ENCODE measurements at places on chromosomes 12 and 14.

- DNase-seq, result peak; percentile 43
These were observed 697 bp upstream of the DNAJC14 start for GRCh38 chr12:55829967-55830600.

- DNase-seq, result no peak
These were observed 918.0 kb downstream of the AACS start for GRCh38 chr12:125983094-125983783.

DNA sequence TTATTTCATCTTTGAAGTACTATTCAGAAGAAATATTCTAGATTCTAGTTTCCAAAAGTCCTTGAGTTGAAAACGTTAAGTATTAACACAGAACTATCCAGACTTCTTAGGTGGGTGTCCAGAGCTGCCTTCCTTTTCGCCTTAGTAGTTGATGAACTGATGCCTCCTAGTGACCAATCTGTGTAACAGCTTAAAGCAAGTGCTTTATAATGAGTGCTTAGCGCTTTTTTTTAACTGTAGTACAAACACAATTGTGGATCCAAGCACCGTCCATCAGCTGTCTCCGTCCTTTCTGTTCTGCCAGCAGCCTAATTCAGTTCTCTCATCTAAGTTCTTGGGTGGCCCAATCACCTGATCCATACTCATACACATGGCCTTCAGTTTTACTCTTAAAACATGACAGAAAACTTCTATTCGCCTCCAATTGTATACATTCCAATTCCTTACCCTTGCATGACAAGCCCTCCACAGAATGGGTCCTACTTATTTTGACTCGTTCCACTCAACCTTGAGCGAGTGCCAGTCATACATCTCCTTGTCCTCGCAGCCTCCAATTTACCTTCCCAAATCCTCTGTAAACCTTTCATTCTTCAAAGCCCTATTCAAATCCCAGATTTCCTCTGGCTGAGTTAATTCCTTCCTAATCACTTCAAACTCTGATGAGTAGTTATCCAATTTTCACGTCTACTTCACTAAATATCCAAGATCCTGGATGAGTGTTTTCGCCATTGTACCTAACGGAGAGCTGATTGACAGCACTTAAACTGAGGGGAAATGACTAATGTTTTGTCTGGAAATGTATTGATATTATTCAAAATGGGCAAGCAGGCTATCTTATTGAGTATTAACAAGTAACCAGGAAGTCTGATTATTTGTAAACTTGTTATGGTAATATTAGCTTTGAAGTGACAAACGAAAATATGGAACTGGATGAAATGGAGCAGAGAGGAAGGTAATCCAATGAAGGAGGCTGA, 5.8 kb upstream of the PHLDA1 start:
- DNase-seq, result peak; percentile 37

GRCh38 chr12:125467363-125467762, 402.1 kb downstream of the AACS start:
- DNase-seq, result no peak

GRCh38 chr14:98203421-98203820, 1068.6 kb downstream of the BCL11B start:
- no peak for DNase-seq

GRCh38 chr14:74938531-74939495, 15.8 kb upstream of the RPS6KL1 start:
- DNase-seq, result no peak

DNA sequence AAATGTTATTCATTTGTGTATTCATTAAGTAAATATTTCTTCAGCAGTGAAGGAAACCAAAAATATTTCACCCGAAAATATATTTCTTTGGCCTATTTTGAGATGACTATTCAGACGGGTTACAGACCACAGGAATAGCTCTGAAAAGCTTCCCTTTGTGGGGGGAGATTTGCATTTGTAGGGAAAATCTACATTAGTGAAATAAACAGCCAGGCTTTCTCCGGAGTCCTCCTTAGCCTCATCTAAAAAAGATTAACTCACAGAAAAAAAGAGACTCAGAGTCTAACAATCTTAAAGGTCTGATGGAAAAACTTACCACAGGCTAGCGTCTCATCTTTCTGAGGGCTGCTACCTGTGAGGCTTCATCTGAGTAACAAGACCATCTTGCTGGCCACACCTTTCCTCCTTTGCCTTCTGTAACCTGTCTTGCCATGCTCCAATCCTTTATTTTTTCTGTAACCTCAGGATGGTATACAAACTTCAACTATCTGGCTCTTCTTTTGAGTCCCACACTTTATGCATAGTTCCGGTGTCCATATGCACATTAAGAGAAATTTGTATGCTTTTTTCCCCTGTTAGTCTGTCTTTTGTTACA, 100.7 kb downstream of the CNTN1 start:
- DNase-seq, result no peak

- no peak for DNase-seq
These were observed 11.1 kb upstream of the SIVA1 start for GRCh38 chr14:104741803-104742251.

DNA sequence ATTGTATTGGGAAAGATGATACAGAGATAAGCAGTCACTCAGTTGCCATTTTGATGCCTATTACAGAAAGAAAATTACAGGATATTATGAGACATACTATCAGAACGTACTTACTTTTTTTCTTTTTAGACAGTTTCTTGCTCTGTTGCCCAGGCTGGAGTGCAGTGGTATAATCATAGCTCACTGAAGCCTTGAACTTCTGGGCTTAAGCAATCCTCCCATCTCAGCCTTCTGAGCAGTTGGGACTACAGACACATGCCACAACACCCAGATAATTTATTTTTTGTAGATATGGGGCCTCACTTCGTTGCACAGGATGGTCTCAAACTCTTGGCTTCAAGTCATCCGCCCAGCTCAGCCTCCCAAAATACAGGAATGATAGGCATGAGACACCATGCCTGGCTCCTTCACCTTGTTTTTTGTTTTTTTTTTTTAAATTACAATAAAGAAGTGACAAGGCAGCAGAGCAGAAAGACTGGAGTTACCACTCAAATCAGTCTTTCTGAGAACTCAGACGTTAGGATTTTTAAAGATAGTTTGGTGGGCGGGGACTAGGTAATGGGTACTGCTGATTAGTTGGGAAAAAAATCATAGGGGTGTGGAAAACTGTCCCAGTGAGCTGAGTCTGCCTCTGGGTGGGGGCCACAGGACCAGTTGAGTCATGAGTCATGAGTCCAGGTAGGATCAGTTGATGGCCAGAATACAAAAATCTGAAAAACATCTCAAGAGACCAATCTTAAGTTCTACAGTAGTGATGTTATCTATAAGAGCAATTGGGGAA, 11.5 kb upstream of the CPM start:
- no peak for DNase-seq

- no peak for DNase-seq
These were observed 33.5 kb upstream of the CCDC63 start for GRCh38 chr12:110813285-110813684.

- DNase-seq, result no peak
These were observed 16.1 kb upstream of the TSPAN9 start for GRCh38 chr12:3061059-3061458.

GRCh38 chr14:24996930-24997725, 52.8 kb downstream of the STXBP6 start:
- DNase-seq, result no peak

DNA sequence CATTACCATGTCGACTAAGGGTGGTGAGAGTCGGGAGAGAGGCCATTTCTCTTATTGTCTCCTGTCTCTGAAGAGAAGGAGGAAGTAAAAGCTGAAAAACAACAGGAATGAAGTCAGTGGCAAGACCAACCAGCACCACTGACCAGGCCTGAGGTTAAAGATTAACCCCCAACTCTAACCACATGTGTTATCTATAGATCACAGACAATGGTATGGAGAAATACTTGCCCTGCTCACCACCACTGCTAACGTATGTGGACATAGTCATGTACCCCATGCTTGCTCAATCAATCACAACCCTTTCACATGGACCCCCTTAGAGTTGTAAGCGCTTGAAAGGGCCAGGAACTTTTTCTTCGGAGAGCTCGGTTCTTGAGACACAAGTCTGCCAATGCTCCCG, 690.9 kb upstream of the LMO3 start:
- DNase-seq, result no peak

- DNase-seq, result no peak
These were observed 3.3 kb upstream of the ADAM20 start for GRCh38 chr14:70538087-70538486.

GRCh38 chr12:27498149-27498548, 25.9 kb upstream of the PPFIBP1 start:
- no peak for DNase-seq

DNA sequence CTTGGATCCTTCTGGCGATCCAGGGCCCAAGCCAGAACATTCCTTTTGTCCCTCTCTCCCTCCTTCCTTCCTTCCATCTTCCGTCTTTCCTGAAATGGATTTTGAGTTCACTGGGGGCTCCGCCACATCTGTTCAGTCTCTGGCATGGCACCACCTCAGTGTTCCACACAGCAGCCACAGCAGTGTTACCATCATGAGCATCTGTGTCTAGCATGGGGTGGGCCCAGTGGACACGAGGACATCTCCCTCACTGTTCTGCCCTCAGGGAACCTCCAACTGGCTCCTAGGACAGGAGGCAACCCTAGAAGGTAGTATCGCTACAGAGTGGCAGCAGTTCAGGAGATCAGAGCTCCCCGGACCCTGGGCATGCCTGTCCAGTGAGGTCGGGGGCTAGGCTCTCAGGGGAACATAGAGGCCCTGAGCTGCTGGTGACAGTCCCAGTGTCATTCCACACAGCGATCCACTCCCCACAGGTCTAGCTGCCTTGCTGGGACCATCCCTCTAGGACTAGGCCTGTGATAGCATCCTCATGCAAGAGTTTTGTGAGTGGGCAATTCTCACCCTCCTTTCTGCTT, 59.0 kb downstream of the GALNT16 start:
- no peak for DNase-seq

GRCh38 chr14:71705460-71705859, 226.8 kb upstream of the RGS6 start:
- DNase-seq, result no peak

DNA sequence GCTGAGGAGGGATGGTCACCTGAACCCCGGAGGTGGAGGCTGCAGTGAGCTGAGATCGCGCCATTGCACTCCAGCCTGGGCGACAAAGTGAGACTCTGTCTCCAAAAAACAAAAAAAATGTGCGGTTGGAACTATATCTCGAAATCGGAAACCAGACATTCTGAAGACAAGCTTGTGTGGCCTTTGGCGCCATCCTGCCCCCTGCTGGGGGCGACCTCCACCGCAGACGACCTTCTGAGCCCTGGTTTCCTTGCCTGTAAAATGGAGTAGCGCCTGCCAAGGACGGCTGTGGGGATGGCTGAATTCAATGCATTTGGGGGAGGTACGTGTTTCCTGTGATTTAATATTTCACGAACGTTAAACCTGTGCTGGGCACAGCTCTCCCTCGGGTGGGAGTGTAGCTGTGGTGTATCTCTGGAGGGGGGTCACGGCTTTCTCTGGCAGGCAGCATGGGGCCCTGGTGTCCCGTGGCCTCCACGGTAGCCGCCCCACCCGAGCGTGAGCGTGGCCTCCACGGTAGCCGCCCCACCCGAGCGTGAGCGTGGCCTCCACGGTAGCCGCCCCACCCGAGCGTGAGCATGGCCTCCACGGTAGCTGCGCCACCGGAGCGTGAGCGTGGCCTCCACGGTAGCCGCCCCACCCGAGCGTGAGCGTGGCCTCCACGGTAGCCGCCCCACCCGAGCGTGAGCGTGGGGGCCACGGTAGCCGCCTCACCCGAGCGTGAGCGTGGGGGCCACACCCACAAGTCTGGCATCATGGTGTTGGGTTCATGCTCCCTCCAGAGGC, 55.3 kb downstream of the LRCOL1 start:
- DNase-seq, result no peak

DNA sequence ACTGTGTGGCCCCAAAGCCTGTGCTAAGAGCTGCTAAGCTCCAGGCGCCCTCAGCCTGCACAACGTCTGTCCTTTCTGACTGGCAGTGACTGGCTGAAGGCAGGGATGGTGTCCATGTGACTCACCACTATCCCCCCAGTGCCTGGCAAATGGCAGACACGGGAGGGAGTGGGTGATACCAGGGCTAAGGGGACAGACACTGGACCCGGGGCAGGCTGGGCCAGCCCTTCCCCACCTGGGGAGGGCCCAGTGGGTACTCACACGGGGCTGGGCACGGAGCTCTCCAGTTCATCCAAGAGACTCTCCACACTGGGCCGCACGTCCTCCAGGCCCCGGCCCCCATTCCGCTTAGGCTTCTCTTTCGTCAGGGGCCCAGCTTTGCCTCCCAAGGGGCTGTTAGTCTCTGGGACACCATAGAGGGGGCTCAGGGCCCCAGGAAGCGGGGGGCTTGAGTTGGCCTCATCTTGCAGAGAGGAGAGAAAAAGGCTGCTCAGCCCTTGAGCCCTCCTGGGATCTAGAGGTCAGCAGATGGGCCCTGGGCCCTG, 21.4 kb upstream of the RPLP0 start:
- DNase-seq, result no peak

DNA sequence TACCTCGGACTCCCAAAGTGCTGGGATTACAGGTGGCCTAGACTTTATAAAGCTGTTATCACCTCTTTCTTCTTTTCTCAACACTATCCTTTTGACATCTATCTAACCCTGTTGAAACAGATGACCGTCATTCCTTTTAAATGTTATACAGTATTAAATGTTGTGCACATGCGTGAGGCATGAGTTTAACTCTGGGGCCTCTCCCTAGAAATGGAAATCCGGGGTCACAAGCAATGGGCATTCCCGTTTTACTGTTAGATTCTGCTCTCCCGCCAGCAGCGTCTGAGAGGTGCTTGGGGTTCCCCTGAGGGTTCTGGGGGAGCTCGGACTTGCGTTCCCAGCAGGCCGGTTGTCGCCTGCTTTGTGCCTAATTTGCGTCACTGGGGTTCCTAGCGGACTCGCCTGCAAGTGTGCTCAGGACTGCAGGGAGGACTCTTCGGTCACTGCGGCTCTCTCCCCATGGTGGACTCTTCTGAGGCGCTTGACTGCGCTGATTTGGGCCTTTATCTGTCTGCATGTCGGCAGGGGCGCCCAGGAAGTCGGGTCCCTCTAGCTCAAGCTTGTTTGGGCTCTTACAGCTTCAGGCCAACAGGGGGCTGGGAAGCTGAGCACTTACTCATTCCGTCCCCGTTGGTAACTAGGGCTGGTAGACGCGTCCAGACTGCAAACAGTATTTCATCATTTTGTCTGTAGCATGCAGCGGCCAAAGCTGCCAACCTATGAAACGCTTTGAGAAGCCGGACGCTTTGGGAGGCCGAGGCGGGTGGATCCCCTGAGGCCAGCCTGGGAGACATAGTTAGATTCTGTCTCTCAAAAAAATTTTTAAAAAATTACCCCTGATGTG, 1.2 kb upstream of the RAN start:
- DNase-seq, result peak; percentile 61

DNA sequence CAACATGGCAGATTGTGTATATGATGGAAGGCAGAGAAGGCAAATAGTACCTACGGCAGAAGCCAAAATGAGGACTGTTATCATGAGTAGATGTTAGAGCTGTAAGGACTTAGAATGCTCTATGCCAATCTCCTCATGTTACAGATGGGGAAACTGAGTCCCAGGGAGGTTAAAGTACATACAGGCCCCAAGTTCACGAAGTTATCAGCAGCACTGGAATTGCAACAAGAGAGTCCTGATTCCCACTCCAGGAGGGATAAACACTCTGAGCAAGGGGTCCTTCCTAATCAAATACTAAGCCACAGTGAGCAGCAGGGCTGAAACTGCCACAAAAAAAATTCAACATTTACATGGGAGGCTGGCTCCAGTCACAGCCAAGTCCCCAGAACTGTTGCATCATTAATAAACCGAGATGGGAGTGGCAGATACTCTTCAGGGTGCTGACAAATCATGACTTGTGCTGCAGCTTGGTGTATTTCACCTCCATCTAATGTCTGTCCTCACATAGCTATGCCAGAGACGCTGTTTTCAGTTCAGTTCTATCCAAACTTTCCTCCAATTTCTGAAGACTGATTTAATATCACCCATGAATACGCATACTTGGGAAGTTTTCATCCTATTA, 24.2 kb downstream of the NUAK1 start:
- DNase-seq, result no peak

GRCh38 chr12:23504641-23505399, 444.6 kb downstream of the SOX5 start:
- DNase-seq, result no peak
